ENCODE measurements at places on chromosomes 12 and 14.

DNA sequence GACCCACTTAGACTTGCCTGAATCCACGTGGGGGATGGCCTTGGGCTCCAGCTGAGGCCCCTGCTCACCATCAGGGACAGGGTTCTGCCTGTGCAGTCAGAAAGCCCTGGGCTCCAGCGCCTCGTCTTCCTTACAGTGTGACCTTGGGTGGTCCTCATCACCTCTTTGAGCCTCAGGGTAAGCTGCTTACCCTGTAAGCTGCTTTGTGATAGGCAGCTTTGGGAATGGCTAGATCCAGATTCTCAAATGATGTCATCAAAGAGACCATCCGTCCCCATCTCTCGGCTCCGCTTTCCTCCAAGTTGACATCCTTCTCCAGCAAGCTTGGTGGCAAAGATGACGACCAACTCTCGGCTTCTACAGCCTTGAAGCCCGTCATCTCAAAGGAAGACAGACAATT, 127.0 kb downstream of the ADCK1 start:
- DNase-seq, result no peak

GRCh38 chr14:32286602-32287001, 42.5 kb upstream of the AKAP6 start:
- DNase-seq, result no peak

DNA sequence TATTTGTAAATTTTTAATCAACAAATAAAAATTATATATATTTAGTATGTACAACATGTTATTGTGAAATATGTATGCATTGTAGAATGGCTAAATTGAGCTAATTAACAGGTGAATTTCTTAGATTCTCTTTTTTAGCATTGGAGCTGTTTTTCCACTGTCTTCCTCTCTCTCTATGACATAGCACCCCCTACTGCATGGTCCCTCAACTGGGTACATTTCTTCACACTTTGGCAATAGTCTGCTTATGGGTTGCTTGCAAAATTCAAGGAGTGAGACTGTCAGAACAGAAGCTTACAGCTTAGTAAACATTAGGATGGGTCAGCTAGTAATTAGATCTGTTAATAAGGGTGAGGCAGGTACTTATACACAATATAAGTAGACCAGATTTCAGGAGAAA, 658.5 kb upstream of the MGAT4C start:
- no peak for DNase-seq

DNA sequence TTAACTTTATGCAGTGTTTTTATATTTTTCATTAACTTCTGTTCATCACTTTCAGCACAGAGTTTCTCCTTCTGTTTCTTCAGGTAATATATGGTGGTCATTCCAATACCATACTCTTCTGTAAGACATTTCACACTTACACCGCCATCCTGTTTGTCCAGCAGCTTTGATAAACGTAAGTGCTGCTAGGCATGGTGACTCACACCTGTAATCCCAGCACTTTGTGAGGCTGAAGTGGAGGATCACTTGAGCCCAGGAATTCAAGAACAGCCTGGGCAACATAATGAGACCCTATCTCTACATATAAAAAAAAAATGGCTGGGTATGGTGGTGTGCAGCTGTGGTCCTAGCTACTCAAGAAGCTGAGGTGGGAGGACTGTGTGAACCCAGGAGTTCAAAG, 55.8 kb downstream of the EXOC5 start:
- no peak for DNase-seq

DNA sequence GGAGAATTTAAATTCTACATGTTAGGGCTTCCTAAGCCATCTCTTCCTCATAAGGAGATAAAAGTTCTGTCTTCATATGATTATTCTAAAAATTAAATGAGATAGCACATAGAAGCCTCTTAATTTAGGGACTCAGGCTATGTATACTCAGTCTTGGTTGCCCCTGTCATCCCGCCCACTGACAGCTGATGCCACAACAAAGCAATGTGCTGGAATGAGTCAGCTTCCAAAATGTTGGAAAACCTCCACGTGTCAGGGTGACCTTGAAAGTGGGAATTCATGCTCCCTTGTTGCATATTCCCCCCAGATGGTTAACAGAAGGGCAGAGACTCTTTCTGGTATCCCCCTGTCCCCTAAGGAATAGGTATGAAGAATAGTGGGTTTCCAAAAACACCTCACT, 238.0 kb upstream of the DDHD1 start:
- no peak for DNase-seq

DNA sequence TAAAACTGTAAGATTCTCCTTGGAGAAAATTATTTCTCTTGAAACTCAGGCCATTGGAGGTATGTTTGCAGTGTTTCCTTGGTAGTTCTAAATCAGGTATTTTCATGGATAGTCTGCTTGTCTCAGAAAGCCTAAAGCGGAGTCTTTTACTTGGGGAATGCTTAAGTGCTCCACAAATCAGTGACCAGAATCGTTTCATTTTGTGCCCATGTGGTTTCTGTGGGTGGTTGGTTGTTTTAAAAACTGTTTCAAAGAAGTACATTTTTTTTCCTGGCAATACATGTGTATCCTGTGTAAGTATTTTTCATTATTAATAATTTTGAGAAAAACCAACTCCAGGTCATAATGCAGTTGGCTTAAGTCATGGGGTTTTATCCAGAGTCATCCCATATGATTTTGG, 33.6 kb downstream of the CCDC91 start:
- DNase-seq, result no peak

DNA sequence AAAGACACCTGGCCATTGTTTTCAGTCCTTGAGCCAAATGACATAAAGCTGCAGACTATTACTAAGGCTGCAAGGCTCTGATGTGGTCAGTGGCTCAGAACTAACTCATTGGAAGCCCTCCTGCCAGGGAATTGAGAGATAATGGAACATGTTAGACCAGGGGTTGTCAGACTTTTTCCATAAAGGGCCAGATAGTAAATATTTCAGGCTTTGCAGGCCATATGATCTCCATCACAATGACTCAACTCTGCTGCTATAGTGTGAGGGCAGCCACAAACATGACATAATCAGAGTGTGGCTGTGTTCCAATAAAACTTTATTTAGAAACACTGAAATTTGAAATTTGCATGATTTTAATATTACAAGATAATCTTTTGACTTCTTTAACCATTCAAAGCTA, 140.3 kb downstream of the TMEM30B start:
- no peak for DNase-seq

- no peak for DNase-seq
Observed at GRCh38 chr12:93740751-93741150, 63.6 kb downstream of the CRADD start.

- no peak for DNase-seq
Observed at GRCh38 chr14:32449648-32450047, 120.5 kb downstream of the AKAP6 start.

GRCh38 chr12:100473716-100474150, at the start of gene NR1H4:
NR1H4 (plus strand) TSS chr12:100473866; CDS start chr12:100493324, 19,458 bp downstream.
- DNase-seq, result no peak

DNA sequence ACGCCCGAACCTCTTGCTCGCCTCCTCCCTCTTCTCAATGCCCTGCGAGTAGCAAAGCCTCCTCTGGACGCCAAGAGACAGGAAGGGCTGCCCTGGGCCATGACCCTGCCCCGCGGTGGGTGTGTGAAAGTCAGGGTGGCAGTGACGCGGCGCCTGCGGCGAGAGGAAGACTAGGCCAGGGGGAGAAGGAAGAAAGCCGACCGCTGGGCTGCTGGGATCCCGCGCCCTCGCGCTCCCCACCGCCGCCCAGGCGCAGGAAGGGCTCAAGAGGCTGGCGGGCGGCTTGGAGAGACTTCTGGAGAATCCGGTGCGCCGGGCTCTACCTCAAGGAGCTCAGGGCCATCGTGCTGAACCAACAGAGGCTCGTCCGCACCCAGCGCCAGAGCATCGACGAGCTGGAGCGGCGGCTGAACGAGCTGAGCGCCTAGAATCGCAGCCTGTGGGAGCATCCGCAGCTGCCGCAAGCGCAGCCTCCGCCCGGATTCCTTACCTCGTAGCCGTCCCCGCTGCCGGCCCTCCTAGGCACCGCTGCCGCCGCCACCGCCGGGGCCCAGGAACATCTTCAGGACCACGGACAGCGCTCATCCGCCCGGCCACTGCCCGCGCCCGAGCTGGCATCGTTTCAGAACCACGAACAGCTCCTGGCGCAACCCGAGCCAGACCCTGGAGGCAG, 105.0 kb upstream of the PRB2 start:
- DNase-seq, result peak; percentile 36

GRCh38 chr14:101775826-101776225, 14.3 kb downstream of the PPP2R5C start:
- no peak for DNase-seq

DNA sequence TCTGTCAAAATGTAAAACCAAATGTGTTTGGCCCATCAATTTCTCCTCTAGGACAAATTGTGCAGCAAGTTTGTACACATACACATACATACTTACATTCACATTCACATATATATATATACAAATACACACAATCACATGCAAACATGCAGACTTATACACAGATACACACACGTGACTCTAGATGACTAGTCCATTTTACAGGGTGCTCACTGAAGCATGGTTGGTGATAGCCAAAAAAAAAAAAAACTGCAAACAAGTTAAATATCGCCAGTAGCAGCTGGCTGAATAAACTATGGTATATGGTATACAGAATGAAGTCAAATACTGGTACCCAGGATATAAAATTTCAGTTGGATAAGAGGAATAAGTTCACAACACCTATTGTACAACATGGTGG, 77.9 kb downstream of the SLC25A21 start:
- DNase-seq, result no peak

DNA sequence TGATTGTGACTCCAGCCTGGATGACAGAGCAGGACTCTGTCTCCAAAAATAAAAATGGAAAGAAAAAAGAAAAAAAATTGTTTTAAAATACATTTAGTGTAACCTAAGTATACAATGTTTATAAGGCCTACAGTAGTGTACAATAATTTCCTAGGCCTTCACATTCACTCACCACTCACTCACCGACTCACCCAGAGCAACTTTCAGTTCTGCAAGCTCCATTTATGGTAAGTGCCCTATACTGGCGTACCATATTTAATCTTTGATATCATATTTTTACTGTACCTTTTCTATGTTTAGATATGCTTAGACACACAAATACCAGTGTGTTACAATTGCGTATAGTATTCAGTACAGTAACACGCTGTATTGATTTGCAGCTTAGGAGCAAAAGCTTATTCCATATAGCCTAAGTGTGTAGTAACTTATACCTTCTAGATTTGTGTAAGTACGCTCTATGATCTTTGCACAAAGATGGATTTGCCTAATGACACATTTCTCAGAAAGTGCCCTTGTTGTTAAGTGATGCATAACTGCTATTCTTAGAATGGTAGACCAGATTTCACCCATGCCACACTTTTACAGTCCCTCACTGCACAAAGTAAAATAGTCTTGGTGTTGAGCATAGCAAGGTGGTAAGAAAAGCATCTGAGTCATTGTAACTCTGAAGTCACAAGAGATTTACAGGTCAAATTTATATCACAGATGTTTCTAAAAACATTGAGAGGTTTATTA, 151.9 kb downstream of the LRRK2 start:
- no peak for DNase-seq

DNA sequence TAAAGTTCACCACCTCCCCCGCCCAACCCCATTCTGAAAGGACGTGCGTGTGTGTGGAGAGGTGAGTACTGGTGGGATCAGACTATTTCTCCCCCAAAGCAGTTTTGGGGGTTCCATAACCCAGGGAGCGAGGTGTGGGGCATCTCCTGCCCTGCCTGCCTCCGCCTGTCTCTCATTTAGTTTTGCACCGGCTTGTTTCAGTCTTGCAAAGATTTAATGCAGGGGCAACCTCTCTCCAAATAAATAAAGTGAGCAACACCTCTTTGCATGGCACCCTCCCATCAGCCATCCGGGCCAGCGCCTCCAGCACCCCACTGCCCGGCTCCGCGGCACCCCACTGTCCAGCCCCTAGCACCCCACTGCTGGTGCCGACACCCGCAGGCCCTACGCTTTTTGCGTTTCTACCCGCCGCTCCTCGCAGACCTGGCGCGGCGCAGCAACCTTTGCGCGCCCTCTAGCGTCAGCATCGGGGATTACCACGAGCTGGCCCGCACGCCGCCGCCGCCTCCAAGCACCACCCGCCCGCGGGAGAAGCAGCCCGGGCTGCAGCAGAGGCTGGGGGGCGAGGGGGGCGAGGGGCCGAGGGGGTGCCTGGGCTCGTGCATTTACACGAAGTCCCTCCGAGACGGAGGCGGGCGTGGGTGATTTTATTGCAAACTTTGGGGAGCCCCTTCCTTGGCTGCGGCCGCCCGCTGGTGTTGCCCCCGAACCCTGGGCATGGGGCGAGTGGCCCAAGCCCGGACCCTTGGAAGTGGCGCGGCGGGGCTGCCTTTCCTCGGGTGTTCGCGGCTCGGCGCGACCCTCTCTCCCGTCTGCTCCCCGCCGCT, 55.8 kb upstream of the VRK1 start:
- peak; percentile 59 for DNase-seq

DNA sequence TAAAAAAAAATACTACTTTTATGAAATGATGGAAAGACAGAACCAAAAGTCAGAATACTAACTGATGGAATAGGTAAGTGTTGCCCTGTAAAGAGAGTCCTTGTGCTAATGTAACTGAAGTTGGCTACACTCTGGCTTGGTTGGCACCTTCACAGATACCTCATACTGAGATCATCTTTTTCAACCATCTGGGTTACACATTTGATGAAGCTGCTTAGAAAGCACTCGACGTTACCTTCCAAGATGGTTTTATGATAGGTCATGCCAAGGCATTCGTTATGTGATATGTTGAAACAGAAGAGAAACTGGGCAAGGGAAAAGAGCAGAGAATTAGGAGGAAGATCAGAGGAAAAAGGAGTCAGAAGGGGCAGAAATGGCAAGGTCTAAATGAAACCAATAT, 203.8 kb downstream of the ADAMTS20 start:
- no peak for DNase-seq

DNA sequence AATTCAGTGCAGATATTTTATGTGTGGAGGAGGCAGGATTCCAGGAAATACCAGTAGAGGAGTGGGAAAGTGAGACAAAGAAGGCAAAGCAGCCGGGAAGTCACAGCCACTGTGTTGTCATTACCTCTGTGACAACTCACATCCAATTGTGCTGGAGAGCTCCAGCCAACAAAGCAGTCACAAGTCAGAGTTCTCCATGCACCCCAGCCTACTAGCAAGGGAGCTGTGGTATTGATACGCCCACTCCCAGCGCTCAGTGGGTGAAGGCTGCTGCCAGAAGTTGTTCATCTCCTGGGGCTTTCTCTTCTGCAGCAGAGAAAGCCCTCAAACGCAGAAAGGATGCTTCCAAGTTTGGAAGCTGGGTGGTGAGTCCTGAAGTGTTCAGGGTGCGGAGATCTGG, 93.9 kb downstream of the DICER1 start:
- DNase-seq, result no peak

GRCh38 chr14:101796479-101796878, 35.0 kb downstream of the PPP2R5C start:
- DNase-seq, result no peak

GRCh38 chr14:61891170-61891569, 128.9 kb downstream of the SNAPC1 start:
- DNase-seq, result no peak

All from stimulated activated CD4-positive, alpha-beta T cell treated with anti-CD3 and anti-CD28 coated beads, TNF-alpha, amount 100 ng/mL, for 4 hours (primary cell).